ENCODE measurements at places on chromosomes 2 and 18.
A peak's percentile ranks its signal among the peaks of the same experiment; 100 is the strongest.

DNA sequence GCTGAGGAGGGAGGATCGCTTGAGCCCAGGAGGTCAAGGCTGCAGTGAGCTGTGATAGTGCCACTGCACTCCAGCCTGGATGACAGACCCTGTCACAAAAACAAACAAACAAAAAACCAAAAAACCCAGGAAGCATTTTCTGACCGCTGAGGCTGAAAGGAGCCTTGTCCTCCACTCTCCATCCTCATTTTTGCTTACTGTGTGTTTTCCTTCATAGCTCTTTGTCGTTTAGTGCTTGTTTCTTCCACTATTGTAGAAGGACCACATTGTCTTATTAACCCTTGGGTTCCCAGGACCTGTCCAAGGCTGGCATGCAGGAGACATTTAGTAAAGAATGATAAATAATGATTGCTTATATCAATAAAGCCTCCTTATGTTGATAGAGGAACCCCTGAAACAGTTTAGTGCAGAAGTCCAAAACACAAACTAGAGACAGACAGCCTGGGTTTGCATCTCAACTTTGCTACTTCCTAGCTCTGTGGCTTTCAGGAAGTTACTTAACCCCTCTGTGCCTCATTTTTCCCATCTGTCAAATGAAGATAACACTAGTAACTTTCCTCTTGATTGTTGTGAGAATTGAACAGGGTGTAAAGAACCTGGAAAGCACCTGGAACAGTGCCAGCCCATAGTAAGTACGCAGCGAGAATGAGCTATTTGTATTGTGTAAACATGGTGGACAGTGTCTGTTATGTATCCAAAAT, 126.0 kb downstream of the LPIN1 start:
- DNase-seq = peak; percentile 63

DNA sequence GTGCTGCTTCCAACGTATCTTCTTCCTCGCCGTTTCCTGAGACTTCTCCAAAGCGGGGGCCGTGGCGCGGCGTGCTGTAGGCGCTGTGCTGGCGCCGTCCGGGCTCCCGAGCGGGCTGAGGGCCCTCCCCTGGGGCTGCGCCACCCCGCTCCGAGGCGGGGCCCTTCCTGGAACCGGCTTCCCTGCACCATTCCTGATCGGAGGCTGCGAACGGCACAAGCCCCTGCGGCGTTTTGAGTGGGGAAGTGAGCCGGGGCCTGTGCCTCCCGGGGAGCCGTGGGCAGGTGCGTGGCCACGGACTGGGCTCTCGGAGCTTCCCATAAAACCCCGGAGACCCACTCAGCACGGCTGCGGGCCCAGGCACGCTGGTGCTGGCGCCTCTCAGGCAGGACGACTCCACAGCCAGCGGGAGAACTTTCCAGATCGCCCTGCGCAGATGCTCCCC, 74.7 kb downstream of the PSMG2 start:
- DNase-seq = no peak

GRCh38 chr2:159193791-159194190, 92.7 kb downstream of the WDSUB1 start:
- no peak for DNase-seq

DNA sequence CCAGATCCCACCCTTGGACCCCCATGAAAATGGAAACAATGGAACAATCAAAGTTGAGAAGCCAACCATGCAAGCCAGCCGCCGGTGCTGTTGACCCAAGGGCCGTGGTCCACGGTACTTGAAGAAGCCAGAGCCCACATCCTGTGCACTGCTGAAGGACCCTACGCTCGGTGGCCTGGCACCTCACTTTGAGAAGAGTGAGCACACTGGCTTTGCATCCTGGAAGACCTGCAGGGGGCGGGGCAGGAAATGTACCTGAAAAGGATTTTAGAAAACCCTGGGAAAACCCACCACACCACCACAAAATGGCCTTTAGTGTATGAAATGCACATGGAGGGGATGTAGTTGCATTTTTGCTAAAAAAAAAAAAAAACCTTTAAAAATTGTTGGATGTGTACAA, 26.5 kb upstream of the TXNDC2 start:
- DNase-seq = no peak

- DNase-seq = no peak
These were observed 233.0 kb downstream of the ACTR3 start for GRCh38 chr2:114122930-114123329.

GRCh38 chr18:78773819-78774218, 205.8 kb upstream of the SALL3 start:
- no peak for DNase-seq

Data from epithelial cell of esophagus (primary cell).